Stimulated activated naive B cell treated with anti-CD40 and anti-IgM and Interleukin-4, amounts not matched to agents 10 μg/mL and 1 μg/mL and 100 μg/mL, for 72 hours (primary cell): ENCODE measurements at places on chromosomes 2 and 18.

GRCh38 chr2:232260075-232260474 is 118.5 kb upstream of the ALPP start:
- DNase-seq: no peak

GRCh38 chr18:12540751-12541150 is 117.2 kb downstream of the SPIRE1 start:
- no peak for DNase-seq

DNA sequence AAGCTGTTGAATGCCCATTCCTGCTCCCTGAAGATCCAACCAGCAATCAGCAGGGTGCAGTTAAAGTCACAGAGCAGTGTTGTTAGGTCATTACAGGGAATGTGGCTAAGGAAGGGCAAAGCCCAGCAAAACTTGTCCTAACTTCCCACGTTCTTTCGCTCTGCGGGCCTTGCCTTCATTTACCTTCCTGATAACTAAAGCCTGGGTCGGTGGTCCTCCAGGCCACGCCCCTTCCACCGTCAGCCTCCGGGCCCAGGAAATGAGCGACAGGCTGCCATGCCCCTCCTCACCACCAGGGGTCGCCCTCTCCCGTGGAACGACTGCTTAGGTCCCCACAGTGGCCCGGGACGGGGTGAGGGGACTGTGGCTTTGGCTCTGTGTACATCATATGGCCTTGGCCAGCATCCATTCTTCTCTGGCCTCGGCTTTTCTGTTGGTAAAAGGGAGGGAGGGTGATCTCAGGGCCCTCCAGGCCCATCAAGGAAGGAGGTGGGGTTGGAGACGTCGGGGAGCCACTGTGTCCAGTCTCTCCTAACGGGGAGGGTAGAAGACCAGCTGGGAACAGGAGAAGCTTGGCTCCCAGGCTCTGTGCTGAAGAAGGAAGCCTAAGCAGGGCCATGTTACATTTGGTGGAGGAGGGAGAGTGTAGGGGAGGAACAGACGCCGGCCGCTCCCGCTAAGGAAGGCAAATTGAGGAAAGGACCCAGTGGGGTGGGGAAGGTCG is 2.2 kb downstream of the SH2D6 start:
- peak; percentile 85 for DNase-seq

DNA sequence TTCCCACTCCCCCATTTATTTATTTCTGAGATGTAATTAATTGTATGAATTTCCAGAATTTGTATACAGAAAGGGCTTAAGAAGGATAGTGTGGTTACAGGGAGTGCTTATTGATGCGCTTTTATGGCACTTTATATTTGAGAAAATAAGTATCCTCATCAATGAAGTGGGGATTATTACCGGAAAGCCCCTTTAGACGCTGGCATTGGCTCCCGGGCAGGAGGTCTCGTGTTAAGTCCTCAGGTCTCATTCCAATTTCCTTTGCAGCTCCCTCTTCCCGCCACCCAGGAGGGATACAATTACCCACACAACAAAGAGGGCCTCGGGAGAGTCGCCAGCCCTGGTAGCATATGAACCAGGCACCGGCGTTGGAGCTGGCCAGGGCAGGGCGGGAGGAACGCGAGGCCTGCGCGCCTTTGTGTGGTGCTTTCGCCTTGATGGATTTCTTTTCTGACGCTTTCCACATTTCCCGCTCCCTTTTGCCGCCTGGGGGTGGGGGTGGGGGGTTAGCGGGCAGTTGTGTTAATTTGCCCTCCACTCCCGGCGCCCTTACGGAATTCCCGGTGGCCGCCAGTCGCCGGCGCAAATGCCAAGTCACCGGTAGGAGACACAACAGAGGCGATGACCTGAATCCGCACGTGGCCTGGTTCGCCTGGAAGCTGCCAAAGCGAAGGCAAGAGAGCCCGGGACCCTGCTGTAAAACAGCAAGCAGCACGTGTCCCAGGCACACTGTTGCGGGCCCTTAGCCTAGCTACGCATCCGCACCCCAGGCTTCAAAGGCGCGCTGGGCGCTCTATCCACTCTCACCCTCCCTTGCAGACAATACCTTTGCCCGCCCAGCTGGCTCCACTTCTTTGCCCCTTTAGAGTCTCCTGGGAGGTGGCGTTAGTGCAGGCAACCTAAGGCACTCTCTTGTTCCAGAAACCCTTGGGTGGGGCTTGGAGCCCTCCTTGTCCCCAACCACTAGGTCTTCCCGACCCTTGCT is 3.3 kb downstream of the GAD1 start:
- DNase-seq: no peak

DNA sequence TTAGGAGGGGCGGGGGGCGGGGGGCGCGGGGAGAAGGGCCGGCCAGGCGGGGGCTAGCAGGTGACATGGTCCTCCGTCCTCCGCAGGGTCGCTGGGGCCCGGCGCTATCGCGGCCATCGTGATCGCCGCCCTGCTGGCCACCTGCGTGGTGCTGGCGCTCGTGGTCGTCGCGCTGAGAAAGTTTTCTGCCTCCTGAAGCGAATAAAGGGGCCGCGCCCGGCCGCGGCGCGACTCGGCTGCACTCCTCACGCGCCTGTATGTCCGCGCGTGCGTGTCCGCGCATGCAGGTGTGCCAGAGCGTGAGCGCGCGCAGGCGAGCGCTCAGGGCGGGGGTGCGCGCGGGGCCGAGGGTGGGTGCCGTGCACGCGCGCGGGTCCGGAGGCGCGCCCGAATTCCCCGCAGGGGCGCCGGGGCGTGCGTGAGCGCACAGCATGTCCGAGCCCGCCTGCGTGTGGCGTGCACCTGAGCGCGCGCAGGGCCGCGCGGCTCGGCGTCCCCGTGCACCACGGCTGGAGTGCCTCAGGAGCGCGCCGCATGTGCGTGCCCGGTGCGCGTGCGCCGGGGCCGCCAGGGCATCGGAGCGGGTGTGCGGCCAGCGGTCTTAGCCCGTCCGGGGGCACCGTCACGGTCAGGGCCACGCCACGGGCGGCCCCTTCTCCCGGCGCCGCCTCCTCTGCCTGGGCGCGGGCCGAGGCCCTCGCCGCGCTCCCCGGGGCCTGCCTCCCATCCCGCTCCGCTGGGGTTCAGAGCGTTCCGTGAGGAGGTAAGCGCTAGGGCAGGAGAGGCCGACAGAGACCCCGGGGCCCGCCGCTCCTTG is 6.3 kb downstream of the SNORC start:
- DNase-seq: peak; percentile 24

DNA sequence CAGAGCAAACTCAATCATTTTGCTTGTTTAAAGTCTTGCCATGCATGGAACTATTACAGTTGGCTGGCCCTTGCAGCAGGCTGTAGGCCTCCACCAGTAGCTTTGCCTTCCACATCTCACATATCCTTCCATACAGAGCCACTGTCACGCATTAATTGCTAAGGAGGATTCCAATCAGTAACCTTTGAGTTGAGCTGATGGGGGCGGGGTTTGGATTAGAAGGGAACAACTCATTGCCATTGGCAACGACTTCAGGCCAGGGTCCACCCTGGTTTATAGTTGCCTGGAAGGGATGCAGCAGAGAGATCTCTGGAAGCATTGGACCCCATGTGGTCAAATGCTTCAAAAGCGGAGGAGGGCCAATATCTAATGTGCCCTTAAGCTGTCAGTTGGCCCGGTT is 63.3 kb upstream of the TTC39C start:
- DNase-seq: no peak

- DNase-seq: no peak
Observed at GRCh38 chr2:25178976-25179375, 10.6 kb upstream of the POMC start.

DNA sequence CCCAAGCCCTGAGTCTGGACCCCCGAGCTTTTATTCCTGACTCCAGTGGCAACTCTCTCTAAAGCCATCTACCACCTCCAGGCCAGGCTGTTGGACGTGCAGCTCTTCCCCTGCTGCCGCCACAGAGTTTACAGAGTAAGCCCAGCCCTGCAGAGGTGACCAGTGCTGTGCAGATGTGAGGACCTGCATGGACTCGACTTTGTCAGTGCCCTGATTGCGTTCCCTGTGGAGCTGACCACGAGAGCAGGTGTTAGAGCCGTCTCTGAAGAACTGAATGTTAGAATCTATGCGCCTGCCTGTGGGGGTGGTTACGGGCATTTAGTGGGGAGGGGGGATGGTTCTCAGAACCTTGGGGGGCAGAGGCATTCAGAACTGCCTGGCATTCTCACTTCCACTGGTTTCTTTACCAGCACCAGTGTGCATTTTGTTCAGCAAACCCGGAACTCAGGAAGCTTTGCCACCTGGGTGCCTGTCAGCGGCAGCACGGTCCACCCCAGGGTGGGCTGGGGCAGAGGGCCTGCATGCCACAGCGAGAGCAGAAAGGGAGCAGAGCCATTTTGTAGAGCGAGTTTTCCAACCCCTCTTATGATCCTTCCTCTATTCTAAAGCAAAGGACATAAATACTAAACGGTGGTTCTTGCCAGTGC is 137.9 kb downstream of the KLHL29 start:
- DNase-seq: no peak

GRCh38 chr2:23404426-23404825 is 19.4 kb downstream of the KLHL29 start:
- DNase-seq: no peak

DNA sequence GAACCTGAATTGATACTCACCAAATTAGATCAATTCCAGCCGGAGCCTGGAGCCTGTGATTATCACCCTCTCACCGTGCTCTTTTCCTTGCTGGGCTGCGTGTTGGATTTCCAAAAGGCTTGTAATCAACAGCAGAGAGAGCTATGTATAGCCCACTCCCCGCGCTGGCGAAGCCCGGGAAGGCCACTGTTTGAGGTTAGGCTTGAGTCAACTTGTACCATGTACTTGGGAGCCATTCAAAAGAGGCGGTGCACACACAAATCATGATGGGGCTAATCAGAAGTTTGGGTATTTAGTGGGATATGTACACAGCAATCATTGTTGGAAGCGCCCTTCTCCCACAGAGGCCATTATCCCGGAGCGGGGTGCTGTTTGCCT is 151.6 kb downstream of the GLI2 start:
- no peak for DNase-seq

DNA sequence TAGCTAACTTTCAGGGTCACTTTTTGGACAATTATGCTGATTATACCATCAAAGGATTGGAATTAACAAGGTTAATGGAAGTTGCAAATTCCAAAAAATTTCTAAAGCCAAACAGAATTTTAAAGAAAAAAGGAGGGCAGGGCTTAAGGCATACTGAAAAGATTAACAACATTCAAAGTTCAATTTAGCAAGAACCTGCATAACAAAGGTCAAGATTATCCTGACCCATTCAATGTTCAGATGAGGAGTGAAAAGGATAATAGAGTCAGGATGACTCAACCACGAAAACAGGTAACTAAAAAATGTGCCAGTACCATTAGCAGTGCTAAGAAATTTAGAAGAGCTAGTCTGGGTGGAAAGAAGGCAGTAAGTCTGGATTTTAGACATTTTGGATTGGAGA is 139.8 kb upstream of the HNMT start:
- no peak for DNase-seq

GRCh38 chr2:174158003-174158402 is 90.3 kb downstream of the OLA1 start:
- DNase-seq: no peak

DNA sequence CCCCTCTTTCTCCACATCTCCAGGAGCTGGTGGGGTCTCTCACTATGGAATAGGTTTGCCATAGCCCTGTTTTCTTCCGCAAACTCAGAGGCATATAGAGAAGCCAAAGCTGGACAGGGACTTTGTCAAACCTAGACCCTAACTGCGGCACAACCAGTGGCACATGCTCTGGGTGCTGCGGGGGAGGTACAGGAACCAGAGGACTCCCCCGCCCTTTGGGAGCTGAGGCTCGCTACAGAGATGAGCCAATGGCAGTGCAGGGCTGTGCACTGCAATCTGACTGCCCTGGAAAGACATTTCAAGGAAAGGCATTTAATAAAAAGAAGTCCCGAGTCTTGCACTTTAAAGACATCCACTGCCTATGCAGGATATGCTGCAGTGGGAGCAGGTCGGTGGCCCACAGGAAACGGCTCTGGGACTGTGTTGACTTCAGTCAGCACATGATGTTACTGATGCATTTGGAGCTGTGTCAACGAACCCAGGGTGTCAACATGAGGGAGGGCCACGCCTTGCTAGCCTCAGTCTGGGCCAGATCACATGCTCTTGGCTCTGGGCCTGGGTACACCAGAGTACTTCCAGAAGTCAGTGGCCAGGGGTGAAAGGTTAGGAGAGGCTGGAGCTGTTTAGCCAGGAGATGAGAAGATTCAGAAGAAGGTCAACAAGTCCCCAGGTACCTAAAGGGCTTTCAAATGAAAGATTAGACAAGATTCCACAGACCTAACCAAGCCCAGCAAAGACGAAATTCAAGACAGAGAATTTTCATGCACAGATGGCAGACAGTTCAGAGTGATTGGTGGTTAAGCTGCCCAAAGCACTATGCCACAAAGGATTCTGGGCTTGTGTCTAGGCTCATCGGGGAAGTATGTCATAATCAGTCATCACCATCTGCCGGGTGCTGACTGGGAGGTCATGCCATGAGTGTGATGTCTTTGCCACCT is 8.2 kb downstream of the SLC35F6 start:
- no peak for DNase-seq

DNA sequence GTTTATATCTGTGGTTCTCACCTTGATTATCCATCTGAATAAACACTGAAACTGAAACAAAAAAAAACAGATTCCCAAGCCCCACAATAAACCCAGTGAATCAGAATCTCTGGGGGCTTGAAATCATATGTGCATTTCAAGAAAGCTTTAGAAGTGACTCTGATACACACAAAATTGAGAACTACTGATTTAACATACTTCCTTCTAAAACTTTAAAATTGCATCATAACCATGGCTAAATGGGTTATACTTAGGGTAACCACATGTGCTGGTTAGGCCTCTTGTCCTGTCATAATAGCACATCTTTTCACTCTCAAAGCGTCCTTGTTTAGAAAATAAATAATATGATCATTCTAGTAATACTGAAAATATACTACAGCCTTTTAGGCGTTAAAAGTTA is 100.9 kb downstream of the ATAD2B start:
- DNase-seq: no peak

- no peak for DNase-seq
Observed at GRCh38 chr18:23512641-23513040, 9.3 kb downstream of the RMC1 start.

DNA sequence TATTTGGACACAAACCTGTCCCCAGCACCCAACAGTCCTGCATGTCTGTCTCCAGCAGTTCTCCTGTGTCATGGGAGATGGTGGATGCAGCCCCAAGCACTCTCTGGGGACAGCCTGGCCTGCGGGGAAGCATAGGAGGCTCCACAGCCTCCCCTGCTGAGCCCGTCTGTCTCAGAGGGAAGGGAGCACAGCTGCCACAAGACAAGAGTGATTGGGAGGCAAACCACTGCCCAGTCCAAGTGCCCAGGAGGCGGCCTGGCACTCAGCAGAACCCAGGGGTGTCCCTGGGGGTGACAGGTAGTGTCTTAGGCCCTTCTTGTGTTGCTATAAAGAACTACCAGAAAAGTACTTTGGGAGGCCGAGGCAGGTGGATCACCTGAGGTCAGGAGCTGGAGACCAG is 211.2 kb upstream of the MYT1L start:
- no peak for DNase-seq

DNA sequence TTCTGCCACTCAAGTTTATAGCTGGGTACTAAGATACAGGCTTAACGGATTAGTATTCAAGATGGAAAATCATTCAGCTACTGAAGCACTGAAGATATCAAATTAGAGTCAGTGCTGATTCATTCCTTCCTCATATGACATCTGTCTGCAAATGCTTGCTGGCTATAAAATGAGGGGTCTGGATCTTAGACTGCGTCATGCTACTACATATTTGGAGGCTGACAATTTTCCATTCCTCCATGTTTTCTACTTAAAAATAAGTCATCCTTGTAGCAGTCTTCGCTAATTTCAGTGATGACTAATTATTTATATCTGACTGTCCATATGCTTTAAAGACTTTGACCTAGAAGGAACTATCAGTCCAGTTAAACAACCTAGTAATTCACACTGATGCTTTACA is 233.4 kb downstream of the RIT2 start:
- DNase-seq: no peak

GRCh38 chr2:88059979-88060906 is 4.7 kb upstream of the KRCC1 start:
- no peak for DNase-seq
